ENCODE measurements at places on chromosomes 1 and 21.
A peak's percentile ranks its signal among the peaks of the same experiment; 100 is the strongest.

GRCh38 chr1:61453111-61453961, 271.6 kb downstream of the TM2D1 start:
- H3K36me3 ChIP-seq = peaks cover 6% of the 10 kb centered on the region
- H3K4me1 ChIP-seq = peaks cover 61% of the 10 kb centered on the region
- H3K27me3 ChIP-seq = no peaks in the 10 kb centered on the region
- H3K4me3 ChIP-seq = no peak overlapping the region

DNA sequence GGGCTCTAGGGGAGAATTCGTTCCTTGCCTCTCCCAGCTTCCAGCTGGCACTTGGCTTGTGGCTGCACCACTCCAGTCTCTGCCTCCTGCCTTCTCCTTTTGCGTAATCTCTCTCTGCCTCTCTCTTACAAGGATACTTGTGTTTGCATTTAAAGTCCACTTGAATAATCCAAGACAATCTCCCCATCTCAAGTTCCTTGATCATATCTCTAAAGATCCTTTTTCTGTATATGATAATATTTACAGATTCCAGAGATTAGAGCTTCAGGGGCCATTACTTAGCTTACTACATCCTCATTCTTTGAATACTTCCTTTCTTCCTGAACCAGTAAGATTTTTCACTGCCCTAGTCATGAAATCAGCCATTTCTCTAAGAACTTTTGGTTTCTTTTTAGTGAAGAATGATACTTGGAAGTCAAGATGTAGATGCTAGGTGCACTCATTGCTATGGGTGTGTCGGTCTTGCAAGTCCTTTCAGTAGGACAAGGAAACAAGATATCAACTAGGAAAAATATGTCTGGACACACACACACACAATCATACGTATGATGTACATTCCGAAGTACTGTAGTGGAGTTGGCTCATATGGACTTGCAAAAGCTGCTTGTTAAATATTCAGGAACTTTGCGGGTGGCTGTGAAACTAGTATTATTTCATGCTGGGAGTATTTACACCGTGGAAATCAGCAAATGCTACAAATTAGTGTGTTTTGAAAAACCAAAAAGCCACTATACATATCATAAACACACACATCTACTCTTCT, 20.8 kb upstream of the RLF start:
- H3K4me1 ChIP-seq = no peaks in the 10 kb centered on the region
- no peak for DNase-seq
- H3K27me3 ChIP-seq = no peaks in the 10 kb centered on the region

DNA sequence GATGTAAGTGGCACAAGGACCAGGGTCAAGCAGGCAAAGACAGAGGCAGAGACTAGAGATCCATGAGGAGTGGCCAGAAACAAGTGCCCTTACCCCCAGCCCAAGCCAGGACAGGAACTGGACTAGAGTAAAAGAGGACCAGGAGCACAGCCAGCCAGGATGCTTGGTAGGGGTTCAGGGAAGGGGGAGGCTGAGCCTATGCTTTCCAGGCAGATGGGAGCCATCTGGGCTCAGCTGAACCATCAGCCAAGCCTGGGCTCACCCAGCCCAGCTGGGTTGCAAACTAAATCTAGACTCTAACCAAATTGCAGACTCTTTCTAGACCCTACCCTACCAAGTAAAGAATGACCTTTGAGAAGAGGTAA, 15.2 kb downstream of the PDZK1IP1 start:
- no peak overlapping the region for H3K4me3 ChIP-seq
- H3K27me3 ChIP-seq = no peaks in the 10 kb centered on the region
- no peaks in the 10 kb centered on the region for H3K36me3 ChIP-seq
- H3K4me1 ChIP-seq = peaks cover 4% of the 10 kb centered on the region
- no peak for DNase-seq
- H3K27ac ChIP-seq = no peak overlapping the region

GRCh38 chr21:44478124-44478800, 23.0 kb downstream of the LRRC3 start:
- no peak overlapping the region for H3K27ac ChIP-seq
- DNase-seq = no peak
- H3K4me1 ChIP-seq = no peaks in the 10 kb centered on the region
- no peaks in the 10 kb centered on the region for H3K36me3 ChIP-seq
- H3K27me3 ChIP-seq = no peaks in the 10 kb centered on the region

GRCh38 chr1:36565576-36566501, 83.1 kb upstream of the CSF3R start:
- H3K4me3 ChIP-seq = no peak overlapping the region
- no peaks in the 10 kb centered on the region for H3K27me3 ChIP-seq
- no peaks in the 10 kb centered on the region for H3K4me1 ChIP-seq
- H3K36me3 ChIP-seq = no peaks in the 10 kb centered on the region

GRCh38 chr1:67853704-67854103, 20.4 kb upstream of the GNG12 start:
- no peak overlapping the region for H3K4me3 ChIP-seq
- H3K27ac ChIP-seq = no peak overlapping the region
- no peak for DNase-seq

DNA sequence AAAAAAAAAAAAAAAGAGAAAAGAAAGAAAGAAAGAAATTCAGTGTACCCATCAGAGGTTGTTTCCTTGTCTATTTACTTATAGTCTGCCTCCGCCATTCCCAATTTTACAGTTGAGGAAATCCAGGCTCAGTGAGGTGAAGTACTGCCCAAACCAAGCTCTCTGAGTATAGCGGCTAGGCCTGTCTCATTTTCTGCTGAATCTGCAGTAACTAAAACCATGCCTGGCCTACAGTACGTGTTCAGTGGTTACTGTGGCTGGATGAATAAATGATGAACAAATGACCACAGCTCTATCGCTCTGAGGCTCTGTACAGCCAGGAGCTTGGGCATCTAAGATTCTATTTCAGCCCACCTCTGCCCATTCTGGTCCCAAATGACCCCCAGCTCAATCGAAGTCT, 24.3 kb downstream of the RAP1GAP start:
- H3K4me1 ChIP-seq = no peaks in the 10 kb centered on the region
- no peak overlapping the region for H3K4me3 ChIP-seq
- no peak for DNase-seq
- no peaks in the 10 kb centered on the region for H3K36me3 ChIP-seq
- peaks cover 13% of the 10 kb centered on the region for H3K27me3 ChIP-seq

GRCh38 chr1:212242288-212242984, 42.8 kb upstream of the PPP2R5A start:
- peak overlapping the region; percentile 73 for H3K27ac ChIP-seq
- peak overlapping the region; percentile 26 for H3K4me3 ChIP-seq
- no peaks in the 10 kb centered on the region for H3K36me3 ChIP-seq
- H3K27me3 ChIP-seq = no peaks in the 10 kb centered on the region
- H3K4me1 ChIP-seq = peaks cover 10% of the 10 kb centered on the region
- no peak for DNase-seq

DNA sequence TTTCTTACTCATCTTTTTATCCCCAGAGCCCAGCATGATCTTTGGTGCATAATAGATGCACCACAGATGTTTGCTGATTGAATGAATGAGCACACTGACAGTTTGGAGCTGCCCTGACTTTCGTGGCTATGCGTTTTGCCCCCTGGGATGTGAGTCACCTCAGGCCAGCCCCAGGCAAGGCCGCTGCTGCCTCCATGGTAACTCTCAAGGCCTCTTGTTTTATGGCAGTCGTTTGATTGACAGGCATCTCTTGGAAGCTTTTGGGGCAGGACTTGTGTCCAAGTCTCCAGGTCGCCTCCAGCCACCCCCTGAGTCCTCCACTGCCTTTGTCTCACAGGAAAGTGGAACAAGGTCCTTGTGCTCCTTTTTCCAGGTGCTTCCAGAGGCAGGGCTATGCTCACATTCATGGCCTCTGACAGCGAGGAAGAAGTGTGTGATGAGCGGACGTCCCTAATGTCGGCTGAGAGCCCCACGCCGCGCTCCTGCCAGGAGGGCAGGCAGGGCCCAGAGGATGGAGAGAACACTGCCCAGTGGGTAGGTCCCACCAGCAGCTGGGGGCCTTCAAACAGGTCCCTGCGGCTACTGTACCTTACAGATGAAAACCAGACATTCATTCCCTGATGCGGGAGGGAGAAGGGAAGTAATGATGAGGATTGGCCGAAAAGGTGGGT, 11.2 kb downstream of the PSEN2 start:
- DNase-seq = no peak
- no peaks in the 10 kb centered on the region for H3K27me3 ChIP-seq
- no peaks in the 10 kb centered on the region for H3K4me1 ChIP-seq
- no peak overlapping the region for H3K27ac ChIP-seq
- no peak overlapping the region for H3K4me3 ChIP-seq
- no peaks in the 10 kb centered on the region for H3K36me3 ChIP-seq

DNA sequence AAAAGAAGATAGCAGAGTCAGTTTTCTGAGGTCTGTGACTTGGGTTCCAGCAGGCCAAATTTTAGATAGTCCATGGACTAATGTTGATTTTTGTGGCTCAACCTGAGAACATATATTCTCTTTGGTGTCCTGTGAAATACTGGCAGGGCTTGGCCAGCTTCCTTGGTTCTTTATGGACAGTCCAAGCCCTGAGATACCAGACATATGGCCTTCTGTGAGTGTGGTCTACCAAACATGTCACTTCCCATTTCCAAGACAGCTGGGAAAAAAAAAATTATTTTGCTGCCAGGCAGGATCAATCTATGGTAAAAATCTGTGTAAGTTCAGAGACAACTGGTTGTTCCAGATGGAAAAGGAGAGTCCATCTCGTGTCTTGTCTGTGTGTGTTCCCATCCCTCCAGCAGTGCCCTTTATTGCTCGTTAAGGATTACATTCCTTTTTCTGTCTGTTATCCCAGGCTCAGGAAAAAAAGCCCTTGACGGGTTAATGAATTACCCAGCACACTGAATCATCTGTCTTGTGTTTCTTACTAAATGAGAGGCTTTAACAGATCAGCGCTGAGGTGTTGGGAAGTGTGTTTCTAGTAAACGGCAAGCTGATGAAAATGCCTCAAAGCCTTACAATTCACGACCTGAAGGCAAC, 33.4 kb upstream of the XPR1 start:
- no peaks in the 10 kb centered on the region for H3K4me1 ChIP-seq
- no peak overlapping the region for H3K27ac ChIP-seq
- no peak for DNase-seq
- no peaks in the 10 kb centered on the region for H3K36me3 ChIP-seq
- H3K4me3 ChIP-seq = no peak overlapping the region

DNA sequence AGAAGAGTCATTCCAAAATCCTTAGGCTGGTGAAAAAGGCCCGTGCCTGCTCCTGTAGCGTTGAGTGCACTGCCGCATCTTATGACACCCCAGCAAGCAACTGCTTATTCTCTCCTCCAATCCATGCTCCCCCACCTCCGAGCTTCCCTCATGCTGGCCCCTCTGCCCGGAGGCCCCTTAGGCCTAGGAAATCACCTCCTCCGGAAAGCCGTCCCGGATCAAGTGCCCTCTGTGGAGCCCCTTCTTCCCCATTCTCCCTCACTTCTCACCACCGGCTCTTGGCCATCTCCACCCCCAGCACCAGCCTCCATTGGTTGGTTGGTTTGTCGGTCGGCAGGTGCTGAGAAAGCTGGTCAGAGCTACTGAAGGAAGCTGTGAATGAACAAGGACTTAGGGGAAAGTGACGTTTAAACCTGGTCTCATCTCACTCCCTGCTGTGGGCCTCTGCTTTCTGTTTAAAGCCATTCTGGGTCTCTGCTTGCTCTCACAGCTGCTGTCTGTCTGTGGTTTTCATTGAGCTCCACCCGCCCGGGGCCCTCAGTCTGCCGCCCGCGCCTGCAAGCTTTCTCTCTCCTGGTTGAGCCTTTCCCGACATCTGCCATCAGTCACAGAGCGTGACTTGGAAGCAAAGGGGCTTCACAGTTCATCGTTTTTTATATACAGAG, 122.2 kb downstream of the KCNN3 start:
- H3K4me1 ChIP-seq = peaks cover 16% of the 10 kb centered on the region
- no peak for DNase-seq
- no peak overlapping the region for H3K4me3 ChIP-seq
- no peak overlapping the region for H3K27ac ChIP-seq

- peaks cover 11% of the 10 kb centered on the region for H3K36me3 ChIP-seq
- no peak overlapping the region for H3K27ac ChIP-seq
- H3K4me3 ChIP-seq = no peak overlapping the region
- H3K4me1 ChIP-seq = peaks cover 14% of the 10 kb centered on the region
- H3K27me3 ChIP-seq = no peaks in the 10 kb centered on the region
- no peak for DNase-seq
These were observed 1.4 kb upstream of the FDPS start for GRCh38 chr1:155307247-155307740.

- H3K4me1 ChIP-seq = peaks cover 51% of the 10 kb centered on the region
- no peaks in the 10 kb centered on the region for H3K27me3 ChIP-seq
- no peak overlapping the region for H3K27ac ChIP-seq
- DNase-seq = no peak
These were observed 2.8 kb downstream of the SZRD1 start for GRCh38 chr1:16369821-16370220.

DNA sequence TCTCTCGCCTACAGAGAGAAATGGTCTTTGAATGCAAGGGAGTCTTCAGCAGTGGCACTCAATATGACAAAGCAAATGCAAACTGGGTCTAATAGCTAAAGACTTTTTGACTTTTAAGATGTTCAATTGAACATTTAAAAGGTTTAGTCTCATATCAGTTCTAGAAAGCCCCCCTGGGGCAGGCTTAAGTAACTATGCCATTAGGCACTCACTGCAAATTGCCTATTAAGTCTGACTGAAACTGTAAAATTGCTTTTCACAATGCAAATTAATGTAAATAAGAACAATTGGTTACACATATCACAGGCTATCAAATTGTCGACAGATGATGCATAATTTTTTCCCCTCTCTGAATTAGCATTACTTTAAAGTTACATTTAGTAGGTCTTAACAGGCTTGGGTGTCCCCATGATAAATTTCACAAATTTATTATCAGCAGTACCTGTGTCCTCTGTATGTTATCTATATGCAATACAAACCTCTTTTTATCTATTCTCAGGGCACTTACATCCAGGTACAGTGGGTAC, 329.1 kb downstream of the LRRIQ3 start:
- H3K27me3 ChIP-seq = no peaks in the 10 kb centered on the region
- no peaks in the 10 kb centered on the region for H3K36me3 ChIP-seq
- no peak overlapping the region for H3K27ac ChIP-seq
- no peak for DNase-seq
- no peak overlapping the region for H3K4me3 ChIP-seq

DNA sequence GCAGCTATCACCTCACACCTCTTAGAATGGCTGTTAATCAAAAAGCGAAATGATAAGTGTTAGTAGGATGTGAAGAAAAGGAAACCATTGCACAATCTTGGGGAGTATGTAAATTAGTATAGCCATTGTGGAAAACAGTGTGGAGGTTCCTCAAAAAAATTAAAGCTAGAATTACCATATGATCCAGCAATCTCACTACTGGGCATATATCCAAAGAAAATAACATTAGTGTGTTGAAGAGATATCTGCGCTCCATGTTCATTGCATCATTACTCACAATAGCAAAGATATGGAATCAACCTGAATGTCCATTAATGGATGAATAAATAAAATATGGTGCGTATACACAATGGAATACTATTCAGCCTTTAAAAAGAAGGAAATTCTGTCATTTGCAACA, 68.9 kb downstream of the SNRPE start:
- no peak overlapping the region for H3K27ac ChIP-seq
- no peak overlapping the region for H3K4me3 ChIP-seq
- no peaks in the 10 kb centered on the region for H3K4me1 ChIP-seq

DNA sequence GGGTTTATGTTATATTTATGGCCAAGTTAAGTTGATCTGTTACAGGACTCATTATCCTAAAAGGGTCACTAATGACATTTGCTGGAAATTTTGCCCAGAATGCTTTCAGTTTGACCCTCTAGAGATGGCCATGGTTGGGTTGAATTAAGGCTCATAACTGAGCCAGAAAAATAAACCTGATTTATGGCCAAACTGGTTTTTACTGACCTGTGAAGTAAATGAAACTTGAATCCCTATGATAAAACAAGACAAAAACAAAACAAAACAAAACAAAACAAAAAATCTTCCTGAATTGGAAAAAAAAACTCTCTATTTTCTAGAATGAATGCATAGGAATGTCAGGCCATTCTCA, 72.5 kb upstream of the CLDN14 start:
- no peak for DNase-seq
- H3K27ac ChIP-seq = no peak overlapping the region
- no peak overlapping the region for H3K4me3 ChIP-seq
- no peaks in the 10 kb centered on the region for H3K4me1 ChIP-seq
- H3K36me3 ChIP-seq = no peaks in the 10 kb centered on the region
